T-helper 1 cell (primary cell): ENCODE measurements at places on chromosomes 5 and 9.

GRCh38 chr5:168477060-168477459, 9.2 kb upstream of the RARS1 start:
- no peak for DNase-seq

- no peak for DNase-seq
Observed at GRCh38 chr9:111276431-111277128, 53.4 kb downstream of the OR2K2 start.

- DNase-seq: no peak
Observed at GRCh38 chr5:130164966-130165365, 260.7 kb downstream of the CHSY3 start.

DNA sequence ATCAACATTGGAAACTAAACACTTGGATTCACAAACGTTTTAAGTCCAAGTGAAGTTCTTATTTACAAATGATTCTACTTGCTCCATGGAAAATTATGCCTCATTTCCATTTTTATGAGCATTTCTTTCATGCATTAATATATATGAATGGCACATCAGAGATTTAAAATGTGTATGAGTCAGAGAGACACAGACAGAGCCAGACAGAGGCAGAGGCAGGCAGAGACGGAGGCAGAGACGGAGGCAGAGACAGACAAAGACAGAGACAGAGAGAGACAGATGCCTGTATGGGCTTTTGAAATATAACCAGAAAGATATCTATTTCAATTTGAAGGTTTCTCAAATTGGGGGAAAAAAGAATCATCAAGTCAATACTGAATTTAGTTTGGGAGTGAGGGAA, 649.0 kb downstream of the PTPRD start:
- no peak for DNase-seq

GRCh38 chr5:147436596-147436995, 73.3 kb downstream of the DPYSL3 start:
- no peak for DNase-seq

GRCh38 chr5:73471654-73472053, 23.1 kb upstream of the FOXD1 start:
- DNase-seq: no peak

DNA sequence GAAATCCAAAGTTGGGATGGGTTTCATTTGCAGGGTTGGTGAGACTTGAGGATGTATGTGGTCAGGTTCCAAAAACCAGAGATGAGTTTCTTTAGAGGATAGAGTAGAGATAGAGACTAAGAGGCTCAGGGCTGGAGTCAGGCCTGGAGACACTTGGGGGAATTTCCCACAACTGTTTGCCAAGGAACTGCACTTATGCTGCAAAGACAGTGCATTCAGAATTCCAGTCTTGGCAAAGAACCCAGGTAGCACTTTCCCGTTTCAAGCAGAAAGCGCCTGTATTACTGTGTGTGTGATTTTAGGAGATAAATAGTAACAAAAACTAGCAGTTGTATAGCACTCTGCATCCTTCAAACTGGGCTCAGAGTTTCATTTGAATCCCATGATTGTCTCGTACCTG, 55.4 kb downstream of the SNCAIP start:
- DNase-seq: no peak

GRCh38 chr5:181217111-181217802, 5.8 kb upstream of the TRIM41 start:
- DNase-seq: no peak

DNA sequence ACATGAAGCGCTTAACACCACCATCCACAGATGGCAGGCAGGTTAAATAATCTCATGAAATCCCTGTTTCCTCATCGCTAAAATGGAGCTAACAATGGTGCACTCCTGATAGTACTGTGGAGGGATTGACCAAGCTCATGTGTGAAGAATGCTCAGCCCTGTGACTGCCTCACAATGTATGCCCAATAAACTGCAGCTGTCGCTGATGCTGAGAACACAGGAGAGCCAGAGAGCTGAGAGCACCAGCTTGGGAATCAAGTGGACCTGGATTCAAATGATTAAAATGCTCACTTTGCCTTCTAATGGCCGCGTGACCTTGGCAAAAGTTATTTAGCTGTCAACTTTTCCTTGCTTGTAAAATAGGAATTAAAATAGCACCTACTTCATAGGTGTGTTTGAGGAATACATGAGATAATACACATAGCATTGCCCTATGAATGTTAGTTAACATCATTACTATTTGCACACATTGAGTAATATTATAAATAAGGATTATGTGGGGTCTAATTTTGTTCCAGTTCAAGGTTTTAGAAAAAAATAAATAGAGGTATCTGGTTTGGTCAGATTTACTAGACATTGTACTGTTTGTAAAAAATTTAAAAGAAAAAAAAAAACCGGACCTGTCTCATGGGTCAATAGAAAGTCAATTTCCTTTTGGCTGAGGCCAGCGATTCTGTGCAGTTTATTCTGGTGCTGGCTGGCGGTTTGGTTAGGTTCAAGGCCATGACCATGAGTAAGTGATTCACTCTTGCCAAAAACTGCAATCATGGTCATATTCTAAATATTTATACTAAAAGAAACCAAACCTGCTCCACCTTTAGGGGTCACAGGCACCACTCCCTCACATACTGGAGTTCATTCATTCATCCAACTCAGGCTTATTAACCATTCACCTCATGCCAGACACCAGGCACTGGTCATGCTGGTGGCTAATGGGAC, 101.3 kb downstream of the SH3TC2 start:
- DNase-seq: no peak
